ENCODE measurements at places on chromosomes 1 and 21.

DNA sequence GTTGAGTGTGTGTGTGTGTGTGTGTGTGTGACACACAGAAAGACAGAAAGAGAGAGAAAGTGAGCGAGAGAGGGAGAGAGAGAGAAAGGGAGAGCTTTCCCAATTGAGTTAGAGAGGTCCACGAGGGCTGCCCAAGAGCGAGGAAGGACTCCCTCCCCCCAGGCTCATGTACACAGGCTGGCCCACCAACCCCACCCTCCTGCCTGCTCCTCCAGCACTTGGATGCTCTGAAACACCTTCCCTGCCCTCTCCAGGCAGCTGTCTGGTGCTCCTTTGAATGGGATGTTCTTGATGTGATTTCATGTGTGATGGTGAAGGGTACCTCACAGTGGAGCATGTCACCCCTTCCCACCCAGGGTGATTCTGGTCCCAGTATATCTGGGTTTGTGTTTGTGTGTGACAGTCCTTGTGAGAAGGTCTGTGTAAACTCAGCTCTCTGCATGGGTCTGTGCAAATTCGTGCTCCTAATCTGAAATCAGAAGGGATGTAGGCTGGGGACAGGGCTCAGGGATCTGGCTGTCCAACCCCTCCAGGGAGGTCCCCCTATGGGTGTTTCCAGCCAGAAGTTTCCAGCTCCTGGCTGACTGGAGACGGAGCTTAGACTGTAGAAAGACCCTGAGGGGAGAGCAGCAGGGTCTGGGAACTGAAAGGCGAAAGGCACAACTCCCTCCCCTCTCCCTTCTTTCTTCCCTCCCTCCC is 6.8 kb upstream of the PEAR1 start:
- no peak for DNase-seq

- DNase-seq = no peak
Observed at GRCh38 chr1:33296082-33296458, 24.8 kb downstream of the A3GALT2 start.

DNA sequence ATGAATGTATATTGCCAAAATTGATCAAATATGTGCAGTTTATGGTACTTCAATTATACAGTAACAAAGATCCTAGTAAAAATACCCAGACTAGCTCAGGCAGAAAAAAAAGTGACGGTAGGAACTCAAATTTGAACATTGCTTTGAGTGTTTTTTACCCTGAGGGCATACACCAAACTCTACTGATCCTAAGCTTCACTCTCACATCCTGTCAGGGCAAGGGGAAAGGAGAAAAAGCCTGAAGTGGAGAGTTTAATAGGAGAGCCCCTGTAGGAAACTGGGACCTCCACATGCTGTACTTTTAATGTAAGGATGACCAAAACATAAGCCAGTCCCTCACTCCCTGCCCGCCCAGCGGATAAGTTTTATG is 59.8 kb upstream of the GNG12 start:
- no peak for DNase-seq

DNA sequence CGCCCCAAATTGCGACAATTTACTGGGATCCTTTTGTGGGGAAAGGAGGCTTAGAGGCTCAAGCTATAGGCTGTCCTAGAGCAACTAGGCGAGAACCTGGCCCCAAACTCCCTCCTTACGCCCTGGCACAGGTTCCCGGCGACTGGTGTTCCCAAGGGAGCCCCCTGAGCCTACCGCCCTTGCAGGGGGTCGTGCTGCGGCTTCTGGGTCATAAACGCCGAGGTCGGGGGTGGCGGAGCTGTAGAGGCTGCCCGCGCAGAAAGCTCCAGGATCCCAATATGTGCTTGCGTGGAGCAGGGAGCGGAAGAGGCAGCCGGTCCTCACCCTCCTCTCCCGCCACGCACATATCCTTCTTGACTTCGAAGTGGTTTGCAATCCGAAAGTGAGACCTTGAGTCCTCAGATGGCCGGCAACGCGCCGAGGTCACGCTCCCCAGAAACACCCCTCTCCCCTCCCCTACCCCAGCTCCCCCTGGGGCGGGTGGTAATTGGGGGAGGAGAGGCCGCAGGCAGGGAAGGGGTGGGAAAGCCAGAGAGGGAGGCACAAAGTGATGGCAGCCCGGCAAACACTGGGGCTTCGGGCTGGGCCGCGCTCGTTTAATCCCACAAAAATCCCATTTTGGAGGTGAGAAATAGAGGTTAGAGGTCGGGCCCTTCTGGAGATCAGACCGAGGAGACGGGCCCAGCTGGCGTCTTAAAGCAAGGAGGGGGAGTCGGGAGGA is 6.2 kb downstream of the SIM2 start:
- DNase-seq = no peak

GRCh38 chr1:219773775-219774174 is 154.6 kb downstream of the SLC30A10 start:
- no peak for DNase-seq

Measured in AML-193 (cell line).